Hepatocyte (in vitro differentiated cells): ENCODE measurements at places on chromosomes 1 and 21. TPM values are rescaled to one million over a fixed set of nuclear protein-coding genes. Genes with fewer than 3 reads are reported as not detected.

OPRD1 gene
- total RNA-seq = 0.07 and 0.12 TPM in 2 replicates

FCRL1 gene
- not detected in 2 replicates for total RNA-seq

PRAMEF20 gene
- total RNA-seq = not detected in 2 replicates

ISG20L2 gene
- 22.4 and 27.5 TPM in 2 replicates for total RNA-seq

GRCh38 chr21:45542667-45543370 lies 579 bp upstream of the SLC19A1 start:
- H3K27ac ChIP-seq = no peak overlapping the region
- H3K27me3 ChIP-seq = no peaks in the 10 kb centered on the region
- peaks cover 9% of the 10 kb centered on the region for H3K4me1 ChIP-seq
- H3K4me3 ChIP-seq = peak overlapping the region; percentile 85
- no peak for DNase-seq

GRCh38 chr1:41483001-41483850 lies 1.3 kb downstream of the EDN2 start:
- H3K36me3 ChIP-seq = no peaks in the 10 kb centered on the region
- peaks cover 71% of the 10 kb centered on the region for H3K4me1 ChIP-seq
- peak overlapping the region; percentile 73 for H3K27ac ChIP-seq
- no peak overlapping the region for H3K4me3 ChIP-seq
- DNase-seq = no peak

DNA sequence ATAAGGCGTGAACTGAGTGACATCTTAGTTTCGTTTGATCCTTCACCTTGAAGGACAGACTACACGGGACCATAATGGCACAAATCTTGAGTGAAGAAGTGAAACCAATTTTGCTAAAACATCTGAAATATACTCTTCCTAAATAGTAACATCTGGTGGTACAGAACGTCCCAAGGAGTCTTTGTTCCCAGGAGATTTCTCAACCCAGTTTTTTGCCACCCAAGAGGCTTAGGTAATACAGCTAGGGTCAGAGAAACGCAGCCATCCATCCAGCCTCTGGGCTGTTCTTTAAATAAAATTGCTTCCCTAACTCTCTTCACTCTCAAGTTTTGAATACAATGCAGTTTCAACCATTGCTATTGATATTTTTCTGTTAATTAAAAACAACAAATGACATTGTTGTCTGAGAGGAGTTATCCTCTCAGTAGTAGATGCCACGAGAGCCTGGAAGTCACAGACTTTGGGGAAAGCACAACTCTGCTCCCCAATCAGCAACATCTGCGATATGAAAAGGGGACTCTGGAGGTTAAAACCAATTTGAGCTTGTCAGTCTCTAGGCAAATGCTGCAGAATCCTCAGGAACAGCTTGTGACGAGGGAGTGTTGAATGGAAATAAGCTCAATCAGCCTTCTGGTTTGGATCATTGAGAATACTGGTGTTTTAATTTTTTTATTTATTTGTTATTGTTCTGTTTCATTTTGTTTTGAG lies 394.3 kb upstream of the ADGRL2 start:
- no peaks in the 10 kb centered on the region for H3K4me1 ChIP-seq
- DNase-seq = no peak
- H3K27me3 ChIP-seq = no peaks in the 10 kb centered on the region
- peak overlapping the region; percentile 4 for H3K27ac ChIP-seq
- H3K36me3 ChIP-seq = no peaks in the 10 kb centered on the region

DNA sequence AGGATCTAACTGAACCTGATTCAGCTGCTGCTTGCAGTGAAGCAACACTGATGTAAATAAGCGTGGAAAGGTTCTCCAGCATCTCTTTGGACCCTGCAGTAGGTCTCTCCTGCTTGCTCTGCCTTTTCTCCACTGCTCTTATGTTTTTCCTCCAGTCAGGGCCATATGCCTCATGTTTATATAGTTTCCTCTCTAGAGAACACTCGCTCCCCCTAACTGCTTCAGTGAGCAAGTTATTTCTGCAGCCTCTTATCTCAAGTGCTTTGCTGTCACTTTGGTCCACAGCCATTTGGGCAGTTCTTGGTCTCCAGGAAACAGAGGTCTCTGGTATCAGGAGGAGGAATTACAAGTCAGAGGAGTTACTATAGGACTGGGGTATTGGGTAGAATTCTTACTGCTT lies 5.3 kb downstream of the PRUNE1 start:
- peak overlapping the region; percentile 82 for H3K27ac ChIP-seq
- no peaks in the 10 kb centered on the region for H3K27me3 ChIP-seq
- no peak overlapping the region for H3K4me3 ChIP-seq
- DNase-seq = peak; percentile 64

GRCh38 chr1:224525411-224526040 lies 90.6 kb upstream of the CNIH3 start:
- no peaks in the 10 kb centered on the region for H3K4me1 ChIP-seq
- H3K27ac ChIP-seq = no peak overlapping the region
- DNase-seq = no peak
- H3K36me3 ChIP-seq = no peaks in the 10 kb centered on the region

DNA sequence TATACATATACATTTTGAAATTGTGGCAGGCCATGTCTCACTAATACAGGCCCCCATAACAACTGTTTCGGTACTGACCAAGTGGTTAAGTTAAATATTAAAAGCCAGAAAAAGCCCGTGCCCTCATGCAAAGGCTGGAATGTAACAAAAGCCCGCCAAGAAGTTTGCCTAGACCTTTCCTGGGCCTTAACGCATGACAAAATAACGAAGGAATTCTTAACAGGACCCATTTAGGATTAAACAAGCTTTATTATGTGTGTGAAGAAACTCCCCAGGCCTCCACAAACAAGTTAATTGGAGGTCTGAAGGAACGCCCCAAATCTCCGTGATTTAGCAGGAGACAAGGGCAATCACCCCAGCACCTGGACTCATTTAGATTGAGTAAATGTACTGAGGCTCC lies 42.4 kb downstream of the TNFSF4 start:
- H3K27me3 ChIP-seq = no peaks in the 10 kb centered on the region
- no peak for DNase-seq
- no peaks in the 10 kb centered on the region for H3K36me3 ChIP-seq
- no peak overlapping the region for H3K27ac ChIP-seq

- DNase-seq = peak; percentile 74
- H3K4me1 ChIP-seq = no peaks in the 10 kb centered on the region
- no peaks in the 10 kb centered on the region for H3K36me3 ChIP-seq
These were observed 248.6 kb downstream of the DNM3 start for GRCh38 chr1:172089768-172090510.
